Naive thymus-derived CD8-positive, alpha-beta T cell (primary cell): ENCODE measurements at places on chromosomes 11 and 22.

DNA sequence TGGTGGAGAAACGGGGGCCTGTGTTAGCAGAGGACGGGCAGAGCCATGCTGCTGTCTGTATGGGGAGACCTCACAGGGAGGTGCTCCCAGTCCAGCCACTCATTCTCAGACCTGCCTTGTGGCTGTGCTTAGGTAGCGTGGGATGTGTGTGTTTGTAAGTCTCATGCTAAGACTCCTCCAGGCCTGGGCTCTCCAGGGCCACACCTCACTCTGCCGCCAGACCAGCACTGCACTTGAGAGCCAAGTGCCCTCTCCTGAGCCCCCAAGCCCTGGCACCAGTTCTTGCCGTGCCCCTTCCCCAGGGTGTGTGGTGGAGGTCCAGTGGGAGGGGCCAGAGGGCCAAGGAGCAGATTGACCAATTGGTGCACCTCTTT is 108.8 kb downstream of the BCR start:
- DNase-seq = no peak

GRCh38 chr11:41431784-41432183 is 27.7 kb downstream of the LRRC4C start:
- no peak for DNase-seq

DNA sequence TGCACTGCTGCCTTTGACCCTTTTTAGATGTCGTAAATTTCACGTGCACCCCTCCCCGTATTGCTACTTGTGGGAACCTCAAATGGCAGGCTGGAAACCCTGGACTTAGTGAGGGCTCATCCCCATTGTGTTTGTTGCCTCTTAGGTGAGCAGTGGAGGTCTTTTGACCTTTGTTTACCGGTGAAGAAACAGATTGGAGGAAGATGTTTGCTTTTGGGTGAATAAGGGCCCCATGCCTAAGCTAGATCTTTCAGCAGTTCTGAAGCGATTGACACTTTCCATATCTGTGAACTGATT is 782 bp downstream of the SMARCB1 start:
- DNase-seq = no peak

DNA sequence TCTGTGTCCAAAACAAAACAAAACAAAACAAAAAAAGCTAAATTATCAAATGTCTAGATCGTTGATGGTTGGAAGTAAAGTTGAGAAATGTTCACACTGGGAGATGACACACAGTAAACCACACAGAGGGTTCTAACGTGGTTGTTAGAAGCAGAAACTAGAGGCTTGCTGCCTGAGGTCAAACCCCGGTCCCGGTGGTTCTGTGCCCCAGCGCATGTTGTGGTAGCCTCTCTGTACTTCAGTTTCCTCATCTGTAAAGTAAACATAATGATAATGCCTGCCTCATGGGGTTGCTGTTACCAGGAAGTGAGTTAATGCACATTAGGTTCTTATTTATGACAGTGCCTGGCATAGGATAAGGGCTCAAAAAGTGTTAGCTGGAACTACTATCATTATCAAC is 33.4 kb downstream of the PPARA start:
- DNase-seq = no peak

DNA sequence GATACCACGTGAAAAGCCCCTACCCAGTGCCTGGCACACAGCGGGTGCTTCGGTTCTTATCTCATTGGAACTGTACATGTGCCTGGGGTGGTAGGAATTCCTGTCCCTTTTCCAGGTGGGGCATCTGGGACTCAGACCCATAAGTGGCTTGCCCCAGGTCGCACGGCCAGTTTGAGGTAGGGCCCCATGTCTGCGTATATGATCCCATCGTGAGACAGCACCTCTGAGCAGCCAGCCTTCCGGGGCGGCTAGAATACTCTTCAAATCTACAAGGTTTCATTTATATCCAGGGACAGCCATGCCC is 33.5 kb upstream of the SMIM38 start:
- DNase-seq = no peak

DNA sequence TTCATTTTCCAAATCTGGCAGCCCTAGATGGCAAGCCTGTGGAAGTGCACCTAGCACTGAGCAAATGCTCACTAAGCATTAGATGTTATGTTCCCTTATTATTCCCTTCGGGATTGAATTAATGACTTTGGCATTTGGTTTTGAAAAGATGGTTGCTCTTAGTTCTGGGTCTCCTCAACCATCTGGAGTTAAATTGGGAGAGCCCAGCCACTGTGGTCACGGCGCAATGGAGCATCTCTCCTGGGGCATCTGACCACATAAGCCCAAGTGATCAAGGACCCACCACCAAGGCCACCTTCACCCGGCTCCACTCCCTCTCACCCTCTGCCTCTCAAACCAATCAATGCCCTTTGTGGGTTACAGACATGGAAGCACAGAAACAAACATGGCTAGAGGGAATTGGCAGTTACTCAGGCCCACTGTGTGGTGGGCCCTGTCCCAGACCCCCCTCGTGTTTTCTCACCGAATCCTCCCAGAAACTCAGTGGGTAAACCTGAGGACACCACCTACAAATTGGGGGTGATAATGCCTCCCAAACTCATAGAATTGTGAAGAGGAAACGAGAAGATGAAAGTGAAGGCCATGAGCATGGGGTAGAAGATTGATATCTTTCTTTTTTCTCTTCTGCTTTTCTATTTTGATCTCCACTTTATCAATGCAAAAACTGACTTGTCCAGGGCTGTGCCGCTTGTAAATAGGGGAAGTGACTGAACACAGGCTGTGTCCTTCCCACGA is 52.2 kb downstream of the IRAG1 start:
- no peak for DNase-seq

DNA sequence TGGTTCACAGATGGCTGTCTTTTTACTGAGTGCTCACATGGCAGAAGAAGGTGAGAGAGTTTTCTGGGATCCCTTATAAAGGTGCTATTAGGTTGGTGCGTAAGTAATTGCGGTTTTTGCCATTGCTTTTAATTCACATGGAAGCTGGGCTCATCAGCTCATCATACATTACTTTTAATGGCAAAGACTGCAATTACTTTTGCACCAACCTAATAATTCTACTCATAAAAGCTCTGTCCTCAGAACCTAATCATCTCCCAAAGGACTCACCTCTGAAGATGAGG is 23.0 kb downstream of the RCN1 start:
- no peak for DNase-seq

- no peak for DNase-seq
Measured at GRCh38 chr11:23755769-23756168, 741.1 kb upstream of the LUZP2 start.

- DNase-seq = no peak
Measured at GRCh38 chr11:6452219-6452618, 11.4 kb upstream of the HPX start.

GRCh38 chr22:39291523-39291922 is 27.9 kb downstream of the RPL3 start:
- DNase-seq = no peak

- no peak for DNase-seq
Measured at GRCh38 chr22:47625531-47626427, 863.3 kb downstream of the TBC1D22A start.

DNA sequence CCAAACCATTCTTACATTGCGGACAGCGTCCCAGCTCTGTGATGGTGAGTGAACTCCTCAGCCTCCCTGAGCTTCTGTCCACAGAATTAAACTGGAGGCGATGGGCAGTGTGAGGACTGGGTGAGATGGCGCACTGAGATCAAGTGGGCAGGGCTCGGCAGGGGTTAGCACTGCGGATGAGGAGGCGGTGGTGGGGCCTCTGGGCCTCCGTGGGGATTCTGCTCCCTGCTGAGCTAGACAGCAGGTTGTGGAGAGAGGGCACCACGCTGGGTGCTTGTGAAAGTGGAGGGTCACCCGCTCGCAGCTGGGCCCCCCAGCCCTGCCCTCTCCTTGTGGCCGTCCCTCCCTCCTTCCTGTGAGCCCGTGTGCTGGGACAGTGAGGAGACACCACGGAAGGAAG is 25.6 kb upstream of the PARVG start:
- DNase-seq = peak; percentile 23

GRCh38 chr11:100830978-100831732 is 144.1 kb downstream of the ARHGAP42 start:
- no peak for DNase-seq

DNA sequence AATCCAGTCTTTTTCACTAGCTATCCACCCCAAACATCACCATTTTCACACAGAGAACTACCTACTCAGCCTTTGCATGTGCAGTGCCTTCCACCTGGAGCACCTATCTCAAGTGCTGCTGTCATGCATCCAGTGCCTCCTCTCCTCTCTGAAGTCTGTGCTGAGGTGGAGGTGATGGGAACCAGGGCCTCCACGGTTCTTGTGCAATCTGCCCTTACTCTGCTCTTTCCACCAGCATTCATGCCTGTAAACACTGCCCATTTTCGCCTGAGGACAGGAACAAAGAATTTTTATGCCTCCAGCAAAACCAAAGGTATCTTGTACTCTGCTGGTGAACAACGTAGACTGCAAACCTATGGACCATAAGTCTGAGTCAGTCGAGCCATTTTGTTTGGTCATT is 27.0 kb downstream of the PITPNB start:
- DNase-seq = no peak

- no peak for DNase-seq
Measured at GRCh38 chr11:119167933-119168332, 592 bp upstream of the NLRX1 start.

DNA sequence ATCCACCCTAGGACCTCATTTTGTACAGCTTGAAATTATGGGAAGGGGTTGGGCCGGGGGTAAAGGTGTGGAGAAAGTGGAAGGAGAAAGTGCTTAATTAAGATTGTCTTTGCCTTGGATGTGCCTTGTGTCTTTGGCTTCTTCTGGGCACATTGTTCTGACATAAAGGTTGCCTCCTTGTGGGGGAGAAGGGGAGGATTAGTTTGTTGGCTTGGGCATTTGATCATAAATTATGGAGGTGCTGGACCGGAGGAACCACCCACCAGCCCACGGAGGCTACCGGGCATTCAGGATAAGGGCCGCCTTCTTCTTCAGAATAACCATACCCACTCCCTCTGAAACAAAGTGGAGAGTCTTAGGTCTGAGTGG is 1.3 kb downstream of the PAFAH1B2 start:
- no peak for DNase-seq

DNA sequence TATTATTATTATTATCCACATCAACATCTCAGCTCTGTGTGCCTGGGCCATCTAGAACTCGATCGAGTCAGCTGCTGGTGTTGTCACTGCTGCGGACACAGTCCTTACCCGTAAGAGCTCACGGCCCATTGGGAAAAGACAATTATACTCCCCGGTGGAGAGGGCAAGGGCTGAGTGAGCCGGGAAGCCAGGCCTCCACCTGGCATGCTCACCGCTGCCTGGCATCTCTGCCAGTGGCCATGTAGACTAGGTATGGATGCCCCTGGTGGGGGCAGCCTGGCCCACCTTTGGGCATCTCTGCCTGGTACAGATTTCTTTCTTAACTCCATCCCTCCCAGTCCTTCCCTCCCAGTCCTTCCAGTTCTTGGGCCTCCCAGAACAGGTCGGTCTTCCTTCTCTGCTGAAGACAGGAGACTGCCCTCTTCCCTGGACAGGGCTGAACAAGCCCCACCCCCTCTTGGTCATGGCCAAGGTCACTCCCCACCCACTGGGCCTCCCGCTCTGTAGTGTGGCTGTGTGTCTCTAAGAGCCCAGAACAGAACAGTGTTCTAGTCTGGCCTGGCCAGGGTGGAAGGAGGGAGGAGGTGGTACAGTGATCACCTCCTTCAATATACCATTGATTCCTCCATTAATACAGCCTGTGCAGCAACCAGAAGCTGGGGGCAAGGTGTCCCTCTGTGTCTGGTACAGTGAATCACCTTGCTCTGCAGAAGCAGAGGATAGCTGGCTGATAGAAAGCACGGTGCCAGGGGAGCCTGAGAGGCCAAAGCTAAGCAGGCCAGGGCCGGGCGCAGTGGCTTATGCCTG is 57.7 kb downstream of the FLRT1 start:
- DNase-seq = no peak

GRCh38 chr11:29564486-29564885 is 452.3 kb downstream of the KCNA4 start:
- no peak for DNase-seq

- no peak for DNase-seq
Measured at GRCh38 chr11:65482306-65482850, 16.5 kb upstream of the MALAT1 start.

GRCh38 chr11:45105233-45105983 is 41.0 kb upstream of the PRDM11 start:
- peak; percentile 78 for DNase-seq

- DNase-seq = peak; percentile 21
Measured at GRCh38 chr11:14622223-14622954, 21.2 kb upstream of the PDE3B start.

GRCh38 chr11:93728792-93729128 is 12.5 kb downstream of the TAF1D start:
- no peak for DNase-seq

DNA sequence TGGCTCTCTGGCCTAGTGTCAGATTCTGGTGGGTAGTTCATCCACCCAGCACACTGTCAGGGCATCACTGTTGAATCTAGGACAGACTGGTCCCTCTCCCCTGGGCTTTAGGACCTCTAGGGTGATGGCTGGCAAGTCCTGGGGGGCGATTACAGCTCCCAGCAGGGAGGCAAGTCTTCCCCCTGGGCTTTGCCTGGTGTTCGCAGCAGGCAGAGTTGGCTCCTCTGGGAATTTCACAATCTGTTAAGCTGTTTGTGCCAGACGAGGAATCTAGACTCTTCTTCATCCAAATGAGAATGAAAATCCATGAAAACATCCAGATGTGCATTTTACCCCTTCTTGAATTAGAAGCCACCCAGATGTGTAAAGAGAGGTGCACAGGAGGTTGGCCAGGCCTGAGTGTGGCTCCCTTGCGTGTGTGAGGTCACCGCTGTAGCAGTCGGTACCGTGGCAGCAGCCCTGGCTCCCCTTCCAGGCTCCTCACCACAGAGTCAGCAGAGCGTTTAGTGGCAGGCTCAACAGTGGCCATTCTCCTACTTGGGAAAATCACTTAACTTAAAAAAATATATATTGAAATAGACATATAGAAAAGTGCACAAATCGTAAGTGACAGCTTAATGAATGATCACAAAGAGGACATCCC is 99.9 kb upstream of the TBCEL start:
- DNase-seq = no peak

GRCh38 chr11:62787005-62787759 is at the start of gene TMEM179B:
Gene TMEM179B, plus strand, starts transcription at chr11:62787402. Its CDS starts 30 bp downstream, at chr11:62787432.
- DNase-seq = peak; percentile 97

- no peak for DNase-seq
Measured at GRCh38 chr11:17366495-17366894, 14.9 kb downstream of the NCR3LG1 start.

DNA sequence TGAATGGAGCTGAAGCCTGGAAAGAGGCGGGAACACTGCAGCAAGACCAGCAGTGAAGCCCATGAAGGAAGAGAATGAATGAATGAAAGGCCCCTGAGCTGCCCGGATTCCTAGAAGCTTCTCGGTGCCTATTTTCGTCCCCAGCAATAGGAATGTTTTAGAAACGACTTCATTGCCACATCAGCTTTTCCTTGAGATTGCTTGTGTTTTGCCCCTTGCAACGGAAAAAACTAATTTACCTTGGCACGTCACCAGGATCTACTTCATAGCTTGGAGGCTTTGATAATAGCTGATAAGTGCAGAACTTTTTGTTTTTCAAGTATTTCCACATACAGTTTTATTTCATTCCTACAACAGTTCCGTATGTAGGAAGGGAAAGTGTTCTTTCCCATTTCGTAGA is 248.9 kb upstream of the NARS2 start:
- DNase-seq = no peak

GRCh38 chr22:43317239-43317638 is 25.9 kb downstream of the SCUBE1 start:
- DNase-seq = no peak

GRCh38 chr11:55357560-55358184 is 10.1 kb upstream of the OR4A15 start:
- DNase-seq = no peak

- no peak for DNase-seq
Measured at GRCh38 chr11:10318527-10318802, 13.6 kb downstream of the ADM start.

- no peak for DNase-seq
Measured at GRCh38 chr22:24473284-24473683, 21.8 kb upstream of the UPB1 start.
